ENCODE measurements at places on chromosomes 6 and 20.

- DNase-seq: no peak
Measured at GRCh38 chr20:4369798-4370124, 351.9 kb upstream of the PRND start.

GRCh38 chr6:111207141-111207858 lies 120.0 kb downstream of the SLC16A10 start:
- no peak for DNase-seq

- DNase-seq: no peak
Measured at GRCh38 chr6:35041086-35041861, 99.9 kb downstream of the TCP11 start.

DNA sequence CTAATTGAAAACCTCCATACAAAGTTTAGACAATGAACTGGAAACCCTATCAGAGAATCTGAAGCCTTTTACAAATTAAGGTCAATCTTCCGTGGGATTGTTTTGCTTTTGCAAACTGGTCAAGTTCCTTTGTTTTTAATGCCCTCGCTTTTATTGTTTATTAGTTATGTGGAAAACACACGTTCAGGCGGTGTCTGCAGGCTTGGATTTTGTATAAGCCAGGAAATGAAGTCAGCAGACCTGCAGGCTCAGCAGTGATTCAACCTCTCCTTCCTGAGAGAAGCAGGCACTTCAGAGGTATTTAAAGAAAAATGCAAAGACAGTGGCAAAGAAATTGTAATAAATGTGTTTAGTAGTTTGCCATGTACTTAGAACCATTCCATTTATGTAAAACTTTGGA lies 103.4 kb upstream of the PDE10A start:
- no peak for DNase-seq

DNA sequence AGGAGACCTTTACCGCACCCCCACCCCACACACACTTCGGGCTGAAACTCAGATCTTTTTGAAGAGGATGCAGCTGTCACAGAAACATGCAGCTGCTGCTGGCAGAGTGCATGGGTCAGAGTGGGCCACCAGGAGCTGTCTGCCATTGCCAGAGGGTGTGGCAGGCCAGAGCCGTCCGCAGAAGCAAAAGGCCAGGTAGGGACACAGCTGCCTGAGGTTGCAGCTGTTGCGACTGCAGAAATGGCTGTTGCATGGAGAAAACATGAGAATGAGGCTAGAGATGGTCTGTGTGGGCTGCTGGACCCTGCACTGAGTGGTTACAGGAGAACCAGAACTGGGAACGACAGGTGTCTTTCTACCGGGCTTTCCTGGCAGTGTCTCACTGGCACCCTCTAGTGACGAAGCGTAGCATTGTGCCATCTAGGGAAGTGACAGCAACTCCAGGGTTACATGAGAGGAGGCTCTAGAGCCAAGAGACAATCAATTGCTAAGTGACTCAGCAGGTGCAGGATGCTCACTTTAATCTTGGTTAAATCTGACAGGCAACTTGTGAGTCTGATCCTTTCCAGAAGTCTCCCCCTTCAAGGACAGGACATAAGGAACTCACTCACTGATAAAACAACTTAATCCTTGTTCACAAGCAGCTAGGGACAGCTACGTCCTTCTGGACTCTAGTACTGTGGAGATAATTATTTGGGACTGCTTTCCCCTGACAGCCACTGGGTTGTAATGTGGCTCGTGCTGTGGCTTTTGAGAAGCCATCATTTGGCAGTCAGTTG lies 29.1 kb upstream of the SERPINB9 start:
- peak; percentile 89 for DNase-seq
